ENCODE measurements at places on chromosomes 5 and 9. TPM values are rescaled to one million over a fixed set of nuclear protein-coding genes. Genes with fewer than 3 reads are reported as not detected.

The EQTN gene
- not detected for polyA plus RNA-seq

The DAB2 gene
- 74.2 TPM for polyA plus RNA-seq

The KIAA1958 gene
- 1.2 TPM for polyA plus RNA-seq

The SVEP1 gene
- 12.3 TPM for polyA plus RNA-seq

The DAPK1 gene
- 12.8 TPM for polyA plus RNA-seq

The PTPDC1 gene
- polyA plus RNA-seq, result 2.1 TPM

The SV2C gene
- 0.05 TPM for polyA plus RNA-seq

The LECT2 gene
- not detected for polyA plus RNA-seq

The SPARC gene
- 654 TPM for polyA plus RNA-seq

The ARL14EPL gene
- not detected for polyA plus RNA-seq

The PPWD1 gene
- polyA plus RNA-seq, result 25.4 TPM

The C9orf153 gene
- 0.19 TPM for polyA plus RNA-seq

The DIPK1B gene
- polyA plus RNA-seq, result 8.7 TPM

The KCNN2 gene
- polyA plus RNA-seq, result 2.8 TPM

The GRIA1 gene
- polyA plus RNA-seq, result 0.18 TPM

The PFN3 gene
- polyA plus RNA-seq, result not detected

The DMGDH gene
- polyA plus RNA-seq, result 3.7 TPM

The LRRC70 gene
- 6.1 TPM for polyA plus RNA-seq

The CCNI2 gene
- 0.22 TPM for polyA plus RNA-seq

The CENPH gene
- 2.5 TPM for polyA plus RNA-seq

The SUB1 gene
- polyA plus RNA-seq, result 68.6 TPM
